ENCODE measurements at places on chromosomes 6 and 20.

DNA sequence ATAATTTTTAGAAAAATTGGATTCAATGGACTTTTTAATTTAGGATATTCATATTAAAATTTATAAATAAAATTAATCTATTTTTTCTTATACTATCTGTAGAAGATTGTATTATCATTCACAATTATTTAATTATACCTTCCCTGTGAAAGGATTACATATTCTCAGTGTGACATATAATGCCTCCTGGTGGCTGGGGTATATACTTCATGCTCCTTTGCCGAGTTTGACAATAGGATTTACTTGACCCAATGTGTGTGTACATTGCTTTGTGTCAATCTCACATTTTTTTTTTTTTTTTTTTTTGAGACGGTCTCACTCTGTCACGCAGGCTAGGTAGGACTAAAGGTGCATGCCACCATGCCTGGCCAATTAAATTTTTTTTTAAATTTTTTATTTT is 230.0 kb upstream of the CHD6 start:
- DNase-seq, result peak; percentile 15

DNA sequence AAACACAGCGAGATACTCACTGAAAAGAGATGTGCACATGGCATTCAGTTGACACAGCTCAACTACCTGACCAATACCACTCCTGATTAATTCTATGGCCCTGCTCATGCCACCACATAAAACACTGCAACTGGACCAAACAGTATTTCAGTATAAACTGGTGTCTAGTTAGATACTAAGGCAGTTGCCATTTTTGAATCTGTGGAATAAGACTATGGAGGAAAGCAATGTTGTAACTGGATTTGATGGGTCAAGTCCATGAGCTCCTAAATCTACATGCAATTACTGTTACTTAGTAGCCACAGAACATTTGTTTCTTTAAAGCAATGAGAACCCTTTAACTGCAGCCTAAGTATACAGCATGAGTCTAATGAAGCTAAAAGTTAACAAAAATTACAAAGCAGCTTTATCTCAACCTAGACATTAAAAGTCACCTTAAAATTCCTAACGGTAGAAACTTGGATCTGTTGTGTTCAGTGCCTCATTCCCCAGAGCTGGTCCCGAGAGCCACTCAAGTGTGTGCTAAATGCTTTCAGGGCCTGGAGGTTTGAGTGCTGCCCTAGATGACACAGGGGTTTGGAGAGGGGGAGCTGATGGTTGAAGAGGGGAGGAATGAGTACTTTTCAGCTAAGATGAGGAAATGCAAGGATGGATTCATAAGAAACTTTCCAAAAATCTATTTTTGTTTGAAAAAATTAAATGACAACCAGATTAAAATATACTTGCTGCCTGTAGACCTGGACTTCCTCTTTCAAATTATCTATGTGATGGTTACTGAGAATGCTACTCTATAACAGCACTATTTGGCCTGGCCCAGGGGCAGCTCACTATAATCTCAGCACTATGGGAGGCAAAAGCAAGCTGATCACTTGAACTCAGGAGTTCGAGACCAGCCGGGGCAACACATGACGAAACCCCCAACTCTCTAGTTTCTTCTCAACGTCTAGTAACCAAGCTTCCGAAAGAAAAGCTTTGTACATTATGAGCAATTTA is 15.6 kb downstream of the SNX5 start:
- no peak for DNase-seq

- no peak for DNase-seq
Observed at GRCh38 chr20:63052571-63053431, 46.0 kb upstream of the BHLHE23 start.

GRCh38 chr6:161639772-161640171 is 365.9 kb upstream of the AGPAT4 start:
- no peak for DNase-seq

DNA sequence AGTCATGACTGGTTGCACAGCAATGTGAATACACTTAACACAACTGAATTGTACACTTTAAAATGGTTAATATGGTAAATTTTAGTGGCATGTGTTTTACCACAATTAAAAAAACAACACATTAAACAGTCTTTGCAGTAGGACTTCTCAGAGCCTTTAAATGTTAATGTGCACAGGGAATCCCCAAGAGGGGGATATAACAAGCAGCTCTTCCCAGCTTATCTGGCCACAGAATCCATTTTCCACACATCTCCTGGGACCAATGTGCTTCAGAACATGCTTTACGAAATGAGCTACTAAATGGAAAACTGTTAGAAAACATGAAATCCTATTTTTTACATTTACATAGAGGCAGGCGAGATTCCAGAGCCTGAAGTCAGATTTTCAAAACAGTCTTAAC is 44.4 kb downstream of the FYN start:
- no peak for DNase-seq

GRCh38 chr6:13273931-13274706 is 54.2 kb downstream of the TBC1D7 start:
- no peak for DNase-seq

DNA sequence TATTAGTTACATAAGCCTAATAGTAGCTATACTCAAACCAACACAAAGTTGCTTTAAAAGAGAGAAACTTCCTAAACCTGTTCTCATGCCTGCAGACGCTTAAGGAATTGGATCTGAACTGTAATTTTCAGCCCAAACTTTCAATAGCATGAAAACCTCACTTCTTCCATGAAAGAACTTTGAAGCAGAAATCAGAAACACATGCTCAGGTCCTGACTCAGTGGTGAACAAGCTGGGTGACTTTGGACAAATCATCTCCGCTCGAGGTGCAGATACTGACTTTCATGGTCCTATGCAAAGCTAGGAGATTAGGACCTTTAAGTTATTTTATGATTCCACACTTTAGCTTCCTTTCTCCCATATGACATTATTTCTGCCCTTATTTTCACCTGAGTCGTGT is 36.5 kb downstream of the NOX3 start:
- no peak for DNase-seq

DNA sequence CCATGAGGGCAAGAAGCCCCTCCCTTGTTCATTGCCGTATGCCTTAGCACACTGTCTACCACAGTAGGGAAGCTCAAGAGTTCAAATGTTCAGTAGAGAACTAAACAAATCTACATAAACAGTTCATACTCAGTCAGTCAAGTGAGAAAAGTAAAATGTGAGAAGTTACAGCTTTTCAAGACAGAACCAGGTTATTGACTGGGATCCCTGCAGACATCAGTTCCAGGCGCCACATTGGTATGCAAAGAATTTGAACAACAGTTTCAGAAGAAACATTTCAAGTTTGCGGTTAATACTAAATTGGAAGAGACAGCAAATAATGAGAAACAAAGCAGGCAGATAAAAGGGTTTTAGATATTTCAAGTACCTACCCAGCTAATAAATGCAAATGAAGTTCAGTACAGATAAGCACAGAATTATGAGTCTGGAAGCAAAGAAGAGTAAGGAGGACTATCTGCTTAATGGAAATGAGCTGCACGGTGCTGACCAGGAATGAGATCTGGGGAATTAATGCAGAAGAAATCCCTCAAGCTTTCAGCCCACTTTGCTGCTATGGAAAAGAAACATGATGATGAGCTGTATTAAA is 246.2 kb downstream of the HACE1 start:
- no peak for DNase-seq

DNA sequence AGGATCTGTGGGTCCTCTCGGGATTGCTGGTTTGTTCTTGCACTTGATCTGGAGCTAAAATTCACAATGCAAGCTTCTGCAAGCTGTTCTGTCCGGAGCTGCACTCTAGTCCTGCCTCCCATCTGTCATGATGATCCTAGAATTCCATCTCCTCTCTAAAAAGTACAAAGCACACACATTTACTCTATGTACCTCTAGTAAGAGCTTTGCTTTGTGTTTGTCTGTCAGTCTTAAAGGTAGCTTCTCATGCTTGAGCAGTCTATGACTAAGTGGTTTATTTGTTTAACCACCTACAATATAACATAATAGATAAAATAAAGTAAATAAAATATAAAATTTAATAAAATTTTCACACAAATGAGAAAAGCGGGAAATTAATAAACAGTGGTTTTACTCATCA is 46.0 kb upstream of the PKIB start:
- no peak for DNase-seq

DNA sequence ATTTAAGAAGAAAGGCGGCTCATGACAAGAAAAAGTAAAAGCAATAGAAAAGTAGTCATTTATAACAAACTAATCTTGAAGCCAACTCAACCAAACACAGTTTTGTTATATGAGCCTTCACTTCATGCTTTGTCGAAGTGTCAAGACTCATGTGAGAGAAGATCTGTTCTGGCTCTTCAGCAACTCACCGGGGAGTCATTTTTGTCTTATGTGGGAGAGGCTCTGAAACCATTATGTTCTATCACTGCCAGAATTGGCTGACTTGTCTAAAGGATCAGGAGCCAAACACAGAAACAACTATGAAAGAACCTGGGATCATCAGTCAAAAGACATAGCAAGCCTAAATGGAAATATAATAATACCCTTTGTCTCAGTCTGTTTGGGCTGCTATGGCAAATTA is 105.2 kb downstream of the CDK19 start:
- DNase-seq, result peak; percentile 6

- no peak for DNase-seq
Observed at GRCh38 chr20:43550456-43550855, 8.4 kb upstream of the SGK2 start.

GRCh38 chr20:63792866-63793265 is 38.2 kb downstream of the ZBTB46 start:
- no peak for DNase-seq

- peak; percentile 87 for DNase-seq
Observed at GRCh38 chr6:150409576-150410066, 40.8 kb downstream of the IYD start.

- DNase-seq, result no peak
Observed at GRCh38 chr6:6790891-6791290, 202.4 kb downstream of the LY86 start.

DNA sequence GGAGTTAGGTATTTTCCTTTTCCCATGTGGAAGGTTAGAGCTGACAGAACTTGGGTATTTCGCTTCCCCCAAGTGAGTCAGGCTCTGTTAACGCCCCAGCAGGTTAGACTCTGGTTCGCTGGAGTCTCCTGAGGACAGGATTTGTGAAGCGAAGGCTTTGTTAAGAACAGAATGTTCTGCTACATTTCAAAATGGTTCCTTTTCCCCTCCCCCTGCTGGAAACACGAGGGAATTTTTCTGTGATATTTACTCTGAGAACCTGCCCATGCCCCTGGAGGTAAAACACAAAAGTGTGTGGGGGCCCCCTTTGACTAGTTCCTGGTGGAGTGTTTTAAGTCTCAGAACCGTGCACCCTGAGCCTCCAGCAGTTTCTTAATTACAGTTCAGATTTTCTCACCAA is 731.4 kb upstream of the CITED2 start:
- DNase-seq, result peak; percentile 31

DNA sequence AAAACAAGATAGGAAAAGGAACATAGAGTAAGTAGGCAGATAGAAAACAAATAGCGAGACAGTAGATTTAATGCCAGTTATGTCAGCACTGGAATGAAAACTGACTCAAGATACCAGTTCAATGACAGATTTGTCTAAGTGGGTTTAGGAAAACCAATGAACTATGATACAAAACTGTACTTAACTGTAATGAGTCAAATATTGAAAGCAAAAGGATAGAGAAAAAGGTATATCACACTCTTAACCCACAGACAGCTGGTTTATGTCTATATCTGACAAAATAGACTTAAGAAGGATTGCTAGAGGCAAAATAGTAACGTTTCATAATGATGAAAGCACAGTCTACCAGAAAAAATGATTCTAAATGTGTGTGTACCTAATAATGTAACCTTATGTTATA is 38.2 kb downstream of the ATRN start:
- no peak for DNase-seq

DNA sequence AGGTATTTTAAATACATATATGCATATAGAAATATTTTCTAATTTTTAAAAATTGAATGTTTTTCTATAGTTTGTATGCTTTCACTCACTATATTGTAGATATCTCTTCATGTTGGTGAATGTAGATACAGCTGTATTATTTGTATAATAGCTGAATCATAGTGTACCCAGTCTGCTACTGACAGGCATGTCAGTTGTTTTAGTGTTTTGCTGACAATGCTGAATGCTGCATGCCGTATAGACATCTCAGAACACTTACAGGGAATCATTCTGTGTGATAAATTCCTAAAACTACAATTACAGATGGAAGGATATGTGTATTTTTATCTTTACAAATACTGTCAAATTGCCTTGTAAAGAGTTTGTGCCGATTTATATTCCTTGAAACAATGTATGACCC is 175.4 kb downstream of the SIM1 start:
- no peak for DNase-seq

DNA sequence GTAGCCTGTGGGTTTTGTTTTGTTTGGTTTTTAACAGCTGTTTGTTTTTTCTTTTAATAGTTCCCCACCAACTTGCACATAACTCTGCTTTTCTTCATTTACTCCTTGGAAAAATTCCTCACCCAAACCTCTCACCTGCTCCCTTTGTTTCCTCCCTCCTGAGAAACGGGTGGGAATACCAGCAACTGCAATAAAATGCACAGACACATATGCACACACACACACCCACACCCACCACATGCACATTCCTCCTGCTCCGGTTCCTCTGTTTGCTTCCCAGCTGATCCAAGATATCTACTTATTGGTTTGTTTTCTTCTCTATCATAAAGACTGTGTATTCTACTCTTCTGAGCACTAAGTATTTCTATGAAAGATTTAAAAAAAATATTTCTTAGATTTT is 161.1 kb upstream of the EPHA7 start:
- no peak for DNase-seq

DNA sequence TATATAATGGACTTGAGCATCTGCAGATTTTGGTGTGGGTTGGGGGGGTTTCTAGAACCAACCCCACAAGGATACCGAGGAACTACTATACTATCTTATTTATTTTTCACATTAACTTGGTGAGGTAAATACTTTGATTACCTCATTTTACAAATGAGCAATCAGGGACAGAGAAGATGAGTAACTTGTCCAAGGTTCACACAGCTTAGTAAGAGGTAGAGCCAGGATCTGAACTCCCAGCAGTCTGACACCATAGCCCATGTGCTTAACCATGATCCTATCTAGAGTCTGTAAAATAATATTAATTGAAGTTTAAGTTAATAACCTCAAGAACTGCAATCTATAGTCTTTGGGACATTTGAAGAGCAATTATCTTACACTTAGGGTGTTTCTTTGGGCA is 28.6 kb downstream of the DHX35 start:
- DNase-seq, result no peak

DNA sequence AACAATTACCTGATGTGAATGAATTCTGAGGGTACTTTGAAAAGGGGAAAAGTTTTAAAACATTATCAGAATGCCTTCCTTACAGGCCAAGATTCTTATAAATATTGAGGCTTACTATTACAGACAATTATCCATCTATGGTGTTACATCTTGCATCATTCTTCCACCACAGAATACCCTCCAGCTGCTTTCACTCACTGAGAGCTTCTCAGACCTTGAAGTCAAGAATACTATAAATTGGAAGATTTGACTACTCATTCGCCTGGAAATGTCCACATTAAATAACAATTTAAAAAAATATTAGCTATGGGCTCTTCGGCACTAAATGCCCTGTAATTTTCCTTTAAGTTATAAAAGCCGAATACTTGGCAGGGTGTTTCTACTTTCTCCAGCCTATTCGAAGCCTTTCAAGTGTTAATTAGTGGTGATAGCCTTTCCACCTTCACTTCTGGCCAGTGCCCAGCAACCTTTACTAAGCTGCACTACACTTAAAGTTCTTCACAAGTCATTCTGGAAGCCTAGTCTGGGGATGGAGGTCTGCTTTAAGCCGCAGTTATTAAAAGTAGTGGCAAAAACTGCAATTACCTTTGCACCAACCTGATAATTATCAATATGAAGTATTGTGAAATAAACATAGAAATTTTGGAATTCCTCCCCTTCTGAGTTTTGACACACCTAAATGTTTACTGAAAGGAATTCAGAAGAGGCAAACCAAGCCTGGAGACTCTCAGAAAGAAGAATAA is 100.9 kb downstream of the BMP5 start:
- DNase-seq, result no peak

Data from NCI-H1417 (cell line).